ENCODE measurements at places on chromosomes 11 and 22. TPM values are rescaled to one million over a fixed set of nuclear protein-coding genes. Genes with fewer than 3 reads are reported as not detected.

DNA sequence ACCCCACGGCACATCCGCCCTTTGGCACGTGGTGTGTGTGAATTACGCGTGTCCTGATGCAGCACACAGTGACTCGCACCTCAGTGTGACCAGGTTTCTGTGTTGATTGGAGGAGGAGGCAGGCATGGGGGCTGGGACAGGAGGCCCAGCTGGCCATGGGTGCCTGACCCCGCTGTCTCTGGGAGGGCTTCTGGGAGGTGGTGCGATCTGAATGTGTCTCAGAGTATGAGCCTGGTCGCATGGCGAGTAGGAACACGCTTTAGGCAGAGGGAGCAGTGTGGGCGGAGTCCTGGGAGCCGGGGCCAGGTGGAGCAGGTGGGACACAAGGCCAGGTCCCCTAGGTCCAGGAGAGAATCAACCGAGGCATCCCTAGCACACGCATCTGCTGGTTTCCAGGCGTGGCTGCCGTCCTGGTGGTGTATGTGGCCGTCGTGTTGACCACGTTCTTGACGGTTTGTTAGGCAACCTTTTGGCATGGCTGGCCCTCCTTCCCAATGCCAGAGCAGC is 5.7 kb downstream of the GRAMD4 start:
- no peak for DNase-seq

GRCh38 chr22:47369431-47370015 is 607.1 kb downstream of the TBC1D22A start:
- DNase-seq, result no peak

DNA sequence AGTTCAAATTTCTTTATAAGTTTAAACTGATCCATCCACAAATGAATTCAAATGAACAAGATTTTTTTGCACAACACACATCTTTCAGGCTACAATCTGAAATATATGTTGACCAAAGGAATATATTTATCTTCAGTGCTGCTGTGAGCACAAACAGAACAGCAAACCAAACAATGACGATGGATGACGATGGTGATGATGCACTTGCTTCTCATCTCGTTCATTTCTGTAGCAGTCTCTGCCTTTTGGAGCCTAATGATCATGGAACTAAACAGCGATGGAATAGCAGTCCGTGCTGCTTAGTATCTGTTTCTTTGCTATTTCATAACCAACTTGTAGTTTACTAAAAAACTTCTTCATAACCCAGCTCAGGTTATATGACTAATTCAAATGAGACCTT is 220.7 kb upstream of the BLID start:
- no peak for DNase-seq

DNA sequence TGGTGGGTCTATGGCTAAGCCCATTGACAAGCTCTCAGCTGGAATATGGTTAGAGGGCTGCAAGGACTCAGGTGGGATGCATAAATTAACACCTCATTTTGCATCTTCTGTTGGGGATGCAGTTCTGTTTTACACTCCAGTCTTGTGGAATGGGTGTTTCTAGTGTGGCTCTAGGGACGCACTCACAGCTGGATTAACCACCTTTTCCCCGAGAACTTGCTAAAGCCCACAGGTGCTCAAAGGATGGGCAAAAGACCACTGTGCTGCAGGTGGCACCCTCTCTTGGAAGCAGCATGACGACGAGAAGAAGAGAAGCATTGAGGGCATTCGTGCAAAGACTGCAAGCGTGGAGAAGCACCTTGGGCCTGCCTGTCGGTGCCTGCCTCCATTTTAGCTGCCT is 6.9 kb downstream of the BARX2 start:
- no peak for DNase-seq

DNA sequence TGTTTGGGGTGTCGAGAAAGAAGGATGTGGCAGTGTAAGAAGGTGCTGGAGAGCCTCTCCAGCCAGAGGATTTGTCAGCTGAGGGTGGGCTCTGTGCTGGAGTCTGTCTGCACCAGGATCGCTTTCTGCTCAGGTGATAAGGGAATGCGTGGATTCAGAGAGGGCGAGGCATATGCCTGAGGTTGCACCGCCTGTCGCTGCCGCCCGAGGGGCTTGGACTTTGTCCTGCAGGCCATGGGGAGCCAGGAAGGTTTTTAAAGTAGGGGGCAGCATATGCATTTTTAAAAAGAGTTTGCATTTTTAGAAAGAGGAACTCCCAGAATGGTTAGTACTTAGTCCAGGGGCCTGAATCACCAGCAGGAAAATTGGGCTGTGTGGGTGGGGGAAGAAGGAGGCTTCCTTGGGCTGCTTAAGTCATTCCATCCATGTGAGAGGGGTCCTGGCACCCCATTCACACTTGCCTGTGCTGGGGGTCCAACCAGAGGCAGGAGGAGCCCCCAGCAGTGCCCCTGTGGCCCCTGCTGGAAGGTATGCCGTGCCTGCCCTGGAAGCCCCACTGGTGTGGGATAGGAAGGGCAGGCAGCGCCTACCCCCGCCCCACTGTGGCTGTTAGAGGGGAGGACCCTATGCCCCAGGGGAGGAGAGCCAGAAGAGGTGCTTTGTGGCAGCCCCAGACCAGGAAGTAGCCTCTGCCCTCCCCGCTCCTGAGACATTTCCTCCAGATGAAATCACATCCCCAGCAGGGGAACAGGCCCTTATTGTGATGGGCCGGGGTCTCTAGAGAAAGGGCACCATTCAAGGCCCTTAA is 35.8 kb upstream of the MYRF start:
- DNase-seq, result no peak

DNA sequence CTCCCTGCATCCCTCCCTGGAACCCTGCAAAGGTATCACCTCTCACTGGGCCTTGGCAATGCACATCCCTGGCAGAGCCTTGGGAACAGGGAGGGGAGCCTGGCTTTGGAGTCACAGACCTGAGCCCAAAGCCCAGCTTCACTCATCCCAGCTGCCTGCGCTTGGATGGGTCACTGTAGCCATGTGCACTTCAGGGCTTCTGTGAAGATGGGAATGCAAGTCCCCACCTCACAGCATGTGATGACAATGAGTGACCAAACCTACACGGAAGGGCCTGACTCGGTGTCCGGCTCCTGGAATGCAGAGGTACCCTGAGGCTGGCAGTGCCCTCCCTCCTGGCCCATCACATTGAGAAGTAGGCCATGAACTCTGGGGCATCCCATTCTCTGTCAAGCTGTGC is 22.8 kb upstream of the BAIAP2L2 start:
- no peak for DNase-seq

MYH9 gene
- 285 TPM for polyA plus RNA-seq

GRCh38 chr22:19716041-19716828 is 1.9 kb downstream of the SEPTIN5 start:
- no peak for DNase-seq

Data from left renal pelvis (tissue), 4 donors.